DMS79 treated with DMSO at 0.1 percent for 48 hours (cell line): ENCODE measurements at places on chromosomes 6 and 20.

- no peak for DNase-seq
These were observed 66.0 kb downstream of the STK4 start for GRCh38 chr20:45032276-45032675.

DNA sequence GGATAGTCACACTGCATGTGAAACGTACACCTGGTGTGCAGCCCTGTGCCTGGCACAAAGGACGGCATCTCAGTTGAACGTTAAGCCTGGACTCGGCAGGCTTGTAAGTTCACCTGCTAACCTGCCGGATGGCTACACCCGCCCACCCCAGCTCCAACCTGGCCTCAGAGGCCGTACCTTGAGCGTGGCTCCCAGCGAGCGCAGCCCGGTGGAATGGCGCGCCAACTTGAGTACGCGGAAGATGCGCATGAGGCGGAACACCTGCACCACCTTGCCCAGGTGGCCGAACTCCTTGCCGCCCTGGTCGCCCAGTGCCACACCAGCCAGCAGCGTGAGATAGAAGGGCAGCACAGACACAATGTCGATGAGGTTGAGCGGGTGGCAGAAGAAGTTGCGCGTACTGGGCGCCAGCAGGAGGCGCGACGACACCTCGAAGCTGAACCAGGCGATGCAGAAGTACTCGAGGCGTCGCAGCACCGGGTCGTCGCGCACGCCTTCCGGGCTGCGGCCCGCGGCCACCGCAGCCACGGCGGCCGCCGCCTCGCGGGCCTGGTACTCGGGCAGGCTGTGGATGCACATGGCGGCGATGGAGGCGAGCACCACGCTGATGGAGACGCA, 3.3 kb downstream of the KCNS1 start:
- DNase-seq = no peak

DNA sequence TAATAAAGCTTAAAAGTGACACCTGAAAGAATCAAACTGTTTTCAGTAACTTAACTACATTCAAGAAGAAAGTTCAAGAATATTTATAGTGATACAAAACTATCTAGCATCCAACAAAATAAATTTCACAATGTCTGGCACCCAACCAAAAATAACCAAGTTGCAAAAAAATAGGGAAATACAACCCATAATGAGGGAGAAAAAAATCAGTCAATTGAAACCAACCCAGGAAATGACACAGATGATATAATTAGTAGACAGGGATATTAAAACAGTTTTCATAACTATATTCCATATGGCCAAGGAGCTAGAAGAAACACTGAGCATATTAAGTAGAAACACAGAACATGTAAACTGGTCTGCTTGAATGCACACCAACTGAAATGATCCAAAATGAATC, 120.2 kb upstream of the BEND3 start:
- DNase-seq = no peak

GRCh38 chr6:149830731-149831307, 33.3 kb downstream of the LRP11 start:
- no peak for DNase-seq

- DNase-seq = no peak
These were observed 2.2 kb downstream of the C20orf204 start for GRCh38 chr20:64038224-64038564.

GRCh38 chr6:95383878-95384277, 193.5 kb upstream of the MANEA start:
- DNase-seq = no peak

- DNase-seq = no peak
These were observed 78.9 kb downstream of the GINS1 start for GRCh38 chr20:25486377-25486776.

DNA sequence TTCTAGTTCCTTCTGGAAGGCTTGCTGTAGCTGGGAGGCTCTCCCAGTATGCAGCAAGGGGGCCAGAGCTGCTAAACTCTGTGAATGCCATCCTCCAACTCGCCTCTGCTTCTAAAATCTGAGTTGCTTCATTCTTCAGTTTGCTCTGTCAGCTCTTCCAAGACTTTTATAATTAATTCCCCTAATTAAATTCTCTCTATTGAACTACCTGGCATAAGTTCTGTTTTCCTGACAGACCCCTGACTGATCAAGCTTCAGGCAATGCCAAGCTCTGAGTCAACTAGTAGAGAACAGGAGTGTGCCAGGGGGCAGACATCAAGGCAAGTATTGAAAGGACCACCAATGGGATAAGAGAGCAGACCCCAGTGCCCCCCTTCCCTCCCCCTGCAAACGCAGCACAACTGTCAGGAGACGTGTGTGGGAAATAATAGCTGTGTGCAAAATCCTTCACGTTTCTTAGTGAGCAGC, 109.3 kb upstream of the TAB2 start:
- DNase-seq = no peak

DNA sequence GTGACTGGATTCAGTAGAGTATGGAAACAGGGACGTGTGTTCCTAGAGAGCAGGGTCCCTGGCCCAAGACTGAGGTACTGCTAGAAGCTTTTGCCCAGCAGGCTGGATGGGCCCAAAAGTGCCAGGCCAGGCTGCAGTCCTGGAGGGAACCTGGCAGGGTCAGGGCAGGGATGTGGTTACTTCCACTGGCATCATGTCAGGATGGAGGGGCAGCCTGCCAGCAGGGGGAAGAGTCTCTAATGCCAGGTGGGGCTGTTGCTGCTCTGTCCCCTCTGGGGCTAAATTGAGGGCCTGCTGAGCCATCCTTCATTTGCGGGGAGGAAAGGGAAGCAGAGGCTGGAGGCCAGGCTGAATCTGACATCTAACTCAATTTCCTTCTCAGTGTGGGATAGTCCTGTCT, 17.2 kb downstream of the ZDHHC14 start:
- DNase-seq = no peak

GRCh38 chr6:12271997-12272396, 18.2 kb upstream of the EDN1 start:
- no peak for DNase-seq

DNA sequence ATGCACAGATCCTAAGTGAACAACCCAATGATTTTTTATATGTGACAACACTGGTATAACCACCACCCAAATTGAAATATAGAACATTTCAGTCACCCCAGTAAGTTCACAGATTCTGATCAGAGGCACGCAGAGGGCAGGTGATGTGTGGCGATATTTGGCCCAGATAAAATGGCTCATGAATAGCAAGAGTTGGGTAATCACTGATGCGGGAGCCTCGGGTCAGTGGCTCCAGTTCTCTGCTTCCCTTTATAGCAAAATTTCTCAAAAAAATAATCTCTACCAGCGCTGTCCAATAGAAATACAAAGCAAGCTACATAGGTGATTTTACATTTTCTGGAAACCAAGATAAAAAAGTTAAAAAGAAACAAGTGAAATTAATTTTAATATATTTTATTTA, 14.9 kb downstream of the GHRH start:
- no peak for DNase-seq

DNA sequence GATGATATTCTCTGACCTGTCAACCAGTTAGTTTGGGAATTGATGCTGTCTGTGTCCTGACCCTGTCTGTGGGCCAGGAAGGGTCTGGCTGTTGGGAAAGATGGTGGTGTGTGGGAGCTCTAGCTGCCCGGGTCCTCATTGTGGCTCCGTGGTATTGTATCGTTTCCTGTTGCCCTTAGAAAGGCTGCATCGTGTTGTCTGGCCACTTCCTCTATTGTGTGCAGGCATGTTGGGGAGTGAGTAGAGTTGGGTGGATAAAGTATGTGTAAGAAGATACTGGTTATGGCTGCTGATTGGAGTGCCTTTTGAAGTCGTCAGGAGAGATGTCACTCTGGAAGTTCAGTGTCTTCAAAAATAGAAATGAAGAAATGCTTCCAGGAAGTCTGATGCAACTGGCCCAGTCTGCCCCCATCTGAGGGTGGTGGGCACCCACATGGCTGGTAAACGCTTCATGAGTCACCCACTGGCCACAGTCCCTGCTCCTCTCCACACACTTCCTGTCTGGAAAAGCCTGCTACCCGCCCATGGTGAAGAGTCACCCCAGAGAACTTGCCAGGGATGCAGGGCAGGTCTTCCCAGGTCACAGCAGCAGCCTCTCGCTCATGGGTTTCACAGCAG, 27.9 kb downstream of the PPARD start:
- no peak for DNase-seq

DNA sequence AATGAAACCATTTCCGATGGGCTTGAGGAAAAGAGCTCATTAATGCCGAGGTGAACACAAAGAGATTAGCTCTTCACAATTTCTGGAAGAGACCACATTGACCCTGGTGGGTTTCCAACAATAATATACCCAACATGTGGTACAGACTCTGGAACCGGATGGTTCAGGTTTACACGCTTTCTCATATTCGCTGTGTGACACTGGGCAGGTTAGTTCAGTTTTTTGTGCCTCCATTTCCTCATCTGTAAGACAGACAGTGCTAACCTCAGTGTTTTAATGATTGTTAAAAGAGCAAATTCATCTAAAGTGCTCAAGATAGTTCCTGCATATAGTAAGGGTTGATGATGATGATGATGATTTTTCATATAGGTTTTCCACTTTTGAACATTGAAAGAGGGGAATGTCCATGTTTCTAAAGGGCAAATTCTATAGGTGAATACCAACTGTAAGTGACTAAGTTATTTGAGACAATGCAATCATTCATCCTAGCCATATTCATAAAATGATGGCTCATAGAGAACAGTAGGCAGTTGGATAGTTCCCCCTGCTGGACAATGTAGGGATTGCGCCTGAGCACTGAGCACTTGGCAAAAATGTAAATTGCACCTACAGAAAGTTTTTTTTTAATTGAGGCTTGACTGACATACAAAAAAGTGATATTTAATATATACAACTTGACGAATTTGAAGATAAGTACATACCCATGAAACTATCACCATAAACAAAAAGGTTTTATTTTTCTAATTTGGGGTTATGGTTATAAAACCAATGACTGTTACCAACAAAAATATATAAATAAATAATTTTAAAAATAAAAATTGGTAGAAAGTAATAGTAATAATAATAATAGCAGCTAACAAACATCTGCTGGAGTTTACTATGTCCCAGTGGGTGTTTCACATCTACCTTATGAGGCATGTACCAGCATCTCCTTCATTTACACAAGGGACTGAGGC, 2.1 kb upstream of the PERP start:
- peak; percentile 95 for DNase-seq

GRCh38 chr6:71531841-71532240, 243.2 kb downstream of the OGFRL1 start:
- DNase-seq = no peak

GRCh38 chr20:37690626-37691369, 3.0 kb upstream of the CTNNBL1 start:
- no peak for DNase-seq

DNA sequence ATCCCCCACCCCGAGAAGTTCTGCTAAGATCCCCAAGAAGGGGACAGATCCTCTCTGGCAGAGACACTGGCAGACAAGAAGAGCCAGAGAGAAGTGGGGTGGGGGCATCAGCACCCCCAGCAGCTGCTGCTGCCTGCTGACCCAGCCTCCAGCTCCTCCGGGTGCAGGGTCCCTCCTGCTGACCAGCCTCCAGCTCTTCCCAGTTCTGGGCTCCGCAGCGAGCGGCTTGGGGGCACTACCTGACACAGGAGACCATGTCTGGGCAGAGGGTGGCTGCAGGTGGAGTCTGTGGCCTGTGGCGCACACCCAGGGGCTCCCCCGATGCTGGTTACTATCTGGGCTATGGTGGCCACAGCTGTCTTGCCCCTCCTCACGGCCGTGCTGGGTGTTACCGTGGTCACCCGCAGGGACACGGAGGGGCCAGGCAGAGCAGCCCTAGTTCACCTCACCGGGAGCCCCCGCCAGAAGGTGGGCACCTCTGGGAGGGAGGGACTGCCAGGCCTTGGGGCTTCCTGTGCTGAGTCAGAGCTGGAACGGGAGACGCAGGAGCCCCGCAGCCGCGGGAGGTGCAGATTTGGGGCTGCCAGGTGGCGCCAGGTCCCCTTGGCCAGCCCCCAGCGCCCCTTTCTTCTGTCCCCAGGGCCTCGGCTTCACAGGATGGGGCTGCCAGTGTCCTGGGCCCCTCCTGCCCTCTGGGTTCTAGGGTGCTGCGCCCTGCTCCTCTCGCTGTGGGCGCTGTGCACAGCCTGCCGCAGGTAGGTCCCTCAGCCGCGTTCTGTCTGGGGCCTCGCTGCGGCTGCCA, 630 bp downstream of the LIME1 start:
- no peak for DNase-seq

DNA sequence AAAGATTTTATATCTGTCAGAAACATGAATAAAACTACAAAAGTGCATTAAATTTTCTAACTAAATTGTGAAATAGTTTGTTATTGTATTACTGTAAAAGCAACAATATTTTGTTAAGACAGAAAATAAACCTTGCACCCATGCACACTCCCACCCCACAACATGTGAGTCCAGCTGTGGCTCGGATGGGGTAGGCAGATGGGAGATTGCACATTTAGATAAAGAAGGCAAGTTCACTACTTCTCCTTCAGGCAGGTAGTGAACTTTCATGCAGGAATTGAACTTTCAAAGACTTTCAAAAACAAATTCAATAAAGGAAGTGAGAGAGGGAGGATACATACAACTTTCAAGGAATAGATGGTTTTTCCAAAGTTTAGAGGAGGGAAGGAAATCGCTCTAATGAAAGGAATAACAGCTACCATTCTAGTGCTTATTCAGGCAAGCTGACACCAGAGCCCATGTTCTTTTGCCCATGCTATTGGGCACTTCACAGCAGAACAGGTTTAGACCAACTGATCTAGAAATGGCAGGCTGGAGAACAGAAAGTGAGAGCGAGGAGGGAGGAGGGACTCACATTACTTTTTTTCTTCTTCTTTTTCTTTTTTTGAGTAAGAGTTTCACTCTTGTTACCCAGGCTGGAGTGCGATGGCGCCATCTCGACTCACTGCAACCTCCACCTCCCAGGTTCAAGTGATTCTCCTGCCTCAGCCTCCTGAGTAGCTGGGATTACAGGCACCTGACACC, 28.5 kb downstream of the SF3B5 start:
- no peak for DNase-seq

GRCh38 chr6:99432877-99433276, 7.8 kb upstream of the PNISR start:
- no peak for DNase-seq

- no peak for DNase-seq
These were observed 13.7 kb downstream of the TTLL2 start for GRCh38 chr6:167338541-167339117.

DNA sequence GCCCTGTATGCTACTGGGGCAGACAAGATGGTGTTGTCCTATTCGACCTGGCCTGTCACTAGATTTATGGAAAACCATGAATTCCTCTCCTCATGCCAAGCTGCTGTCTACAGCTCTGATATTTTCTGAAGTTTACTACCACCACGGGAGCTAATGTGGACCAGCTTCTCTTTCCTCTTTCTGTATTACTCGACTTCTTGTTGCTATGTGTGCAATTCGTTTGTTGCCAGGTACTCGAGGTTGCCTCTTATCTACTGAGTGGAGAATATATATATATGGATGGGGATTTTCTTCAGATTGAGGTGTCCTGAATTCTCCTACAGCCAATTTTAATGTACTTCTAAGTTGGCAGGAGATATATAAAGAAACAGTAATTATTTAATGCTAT, 34.7 kb downstream of the MAN1A1 start:
- no peak for DNase-seq

DNA sequence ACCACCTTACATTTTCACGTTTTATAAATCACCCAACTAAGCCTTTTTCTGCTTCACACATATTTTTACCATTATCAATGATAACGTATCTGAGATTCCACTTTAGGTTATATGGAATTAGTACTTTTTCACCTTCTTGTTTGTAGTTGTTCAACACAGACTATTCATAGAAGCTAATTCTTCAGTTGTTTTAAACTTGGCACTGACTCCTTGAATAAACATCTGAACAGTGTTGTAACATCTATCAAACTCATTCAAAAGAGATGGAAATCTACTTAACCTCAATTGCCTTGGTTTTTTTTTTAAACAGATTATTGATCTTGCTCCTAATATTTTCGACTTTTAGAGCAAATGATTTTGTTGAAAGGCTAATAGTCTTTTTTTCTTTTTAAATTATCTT, 34.2 kb downstream of the PTPRA start:
- no peak for DNase-seq
